ENCODE measurements at places on chromosomes 5 and 9.
A peak's percentile ranks its signal among the peaks of the same experiment; 100 is the strongest.

GRCh38 chr9:3191715-3192114, 334.1 kb downstream of the RFX3 start:
- no peak for DNase-seq

DNA sequence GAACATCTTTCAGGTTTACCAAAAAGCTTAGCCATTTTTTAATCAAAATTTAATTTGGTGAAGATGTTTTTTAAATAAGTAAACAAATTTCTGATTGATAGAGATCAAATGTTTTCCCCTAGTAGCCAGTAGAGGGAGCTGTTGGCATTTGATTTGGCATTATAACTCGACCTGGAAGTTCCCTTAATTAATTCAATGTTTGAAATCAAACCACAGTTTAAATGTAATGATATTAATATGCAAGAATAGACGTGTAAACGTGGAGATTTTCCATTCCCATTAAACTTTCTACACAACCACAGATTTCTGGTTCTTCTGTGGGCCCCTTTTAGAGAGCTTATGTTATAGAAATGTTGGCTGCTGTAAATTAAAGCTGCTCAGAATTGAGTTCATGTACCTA, 148.1 kb upstream of the MPDZ start:
- no peak for DNase-seq

- DNase-seq, result no peak
Observed at GRCh38 chr5:85604378-85604777, 1013.4 kb upstream of the COX7C start.

- DNase-seq, result no peak
Observed at GRCh38 chr5:64315778-64316177, 150.1 kb downstream of the RNF180 start.

GRCh38 chr5:101159006-101159405, 255.9 kb upstream of the ST8SIA4 start:
- no peak for DNase-seq

- DNase-seq, result no peak
Observed at GRCh38 chr9:81874931-81875330, 53.3 kb upstream of the SPATA31D4 start.

DNA sequence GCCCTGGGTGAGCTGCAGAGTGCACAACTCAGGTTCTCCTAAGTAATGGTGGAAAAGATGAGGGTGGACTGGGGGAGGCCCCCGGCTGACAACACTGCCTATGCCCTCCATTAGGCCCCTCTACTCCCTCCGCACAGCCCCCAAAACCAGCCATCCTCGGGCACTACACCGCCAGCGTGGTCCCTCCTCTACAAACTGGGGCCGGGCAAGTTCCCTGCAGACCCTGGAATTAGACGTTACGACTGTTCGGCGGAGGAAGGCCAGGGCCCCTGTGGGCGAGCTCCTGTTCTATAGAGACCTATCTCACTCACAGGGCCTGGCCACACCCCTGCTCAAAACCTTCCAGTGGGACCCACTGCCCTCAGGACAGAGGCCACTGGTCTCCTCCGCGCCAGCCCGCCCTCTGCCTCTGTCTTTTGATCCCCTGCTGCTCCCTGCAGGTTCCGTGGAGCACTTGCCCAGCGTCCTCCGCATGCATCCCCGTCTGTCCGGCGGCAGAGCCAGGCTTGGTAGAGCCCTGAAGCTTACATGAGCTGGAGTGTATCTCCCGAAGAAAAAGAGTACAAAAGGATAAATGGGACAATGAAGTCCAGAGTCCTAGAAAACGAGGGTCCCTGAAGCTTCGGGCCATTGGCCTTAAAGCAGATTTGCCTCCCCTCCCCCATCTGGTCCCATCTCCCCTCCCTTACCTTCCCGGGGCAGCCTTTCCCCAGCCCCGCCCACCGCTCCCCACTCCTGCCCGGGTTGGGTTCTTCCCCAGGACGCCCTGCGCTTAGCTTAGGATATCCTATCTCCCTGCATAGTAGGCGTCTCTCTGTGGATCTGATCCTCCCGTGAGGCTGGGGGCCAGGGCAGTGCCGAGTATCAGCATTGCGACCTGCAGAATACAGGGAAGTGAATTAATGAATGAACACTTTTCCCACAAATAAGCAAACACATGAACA, 71.3 kb downstream of the HRH2 start:
- DNase-seq, result no peak

DNA sequence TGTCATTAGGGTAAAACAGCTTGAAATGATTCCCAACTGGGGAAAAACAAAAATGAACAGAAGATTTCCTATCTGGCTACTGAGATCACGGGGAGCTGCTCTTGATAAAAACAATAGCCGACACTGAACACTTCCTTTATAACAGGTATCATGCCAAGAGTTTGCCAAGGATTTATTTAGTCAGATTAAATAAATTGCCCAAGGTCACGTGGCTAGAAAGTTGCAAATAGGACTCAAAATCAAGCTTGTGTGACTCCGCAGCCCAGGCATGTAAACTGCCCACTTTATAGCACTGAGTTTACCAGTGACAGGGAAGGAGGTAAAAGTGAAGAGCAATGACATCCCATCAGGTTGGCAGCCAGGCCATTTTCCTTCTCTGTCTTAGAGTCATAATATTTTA, 120.7 kb upstream of the ZNF618 start:
- no peak for DNase-seq

DNA sequence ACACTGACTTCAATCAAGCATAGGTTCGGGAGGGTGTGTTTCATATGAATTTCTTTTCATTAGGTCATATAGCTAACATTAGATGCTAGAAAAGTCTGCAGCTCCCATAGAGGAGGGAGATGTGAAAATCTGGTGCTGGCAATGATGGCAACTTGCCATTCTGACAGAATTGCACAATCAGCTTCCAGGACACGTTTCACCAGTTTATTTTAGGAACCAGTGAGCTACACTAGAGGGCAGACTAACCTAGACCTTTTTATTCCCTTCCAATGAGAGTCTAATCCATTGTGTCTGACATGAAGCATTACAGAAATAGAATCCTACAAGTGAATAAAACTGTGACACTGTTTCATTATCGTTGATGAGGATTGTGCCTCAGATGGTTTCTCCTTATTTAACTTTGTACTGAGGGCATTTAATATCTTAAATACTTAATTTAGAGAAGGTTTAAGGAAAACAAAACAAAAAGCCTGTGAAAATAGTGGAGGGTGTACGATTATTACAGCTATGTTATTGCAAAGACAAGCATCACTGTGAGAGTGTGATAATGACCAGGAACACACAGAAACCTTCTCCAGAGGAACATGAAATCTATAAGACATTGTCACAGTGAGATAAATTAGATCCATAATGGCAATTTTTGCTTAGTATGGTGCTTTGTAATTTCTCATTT, 363.3 kb upstream of the RPS23 start:
- DNase-seq, result no peak

DNA sequence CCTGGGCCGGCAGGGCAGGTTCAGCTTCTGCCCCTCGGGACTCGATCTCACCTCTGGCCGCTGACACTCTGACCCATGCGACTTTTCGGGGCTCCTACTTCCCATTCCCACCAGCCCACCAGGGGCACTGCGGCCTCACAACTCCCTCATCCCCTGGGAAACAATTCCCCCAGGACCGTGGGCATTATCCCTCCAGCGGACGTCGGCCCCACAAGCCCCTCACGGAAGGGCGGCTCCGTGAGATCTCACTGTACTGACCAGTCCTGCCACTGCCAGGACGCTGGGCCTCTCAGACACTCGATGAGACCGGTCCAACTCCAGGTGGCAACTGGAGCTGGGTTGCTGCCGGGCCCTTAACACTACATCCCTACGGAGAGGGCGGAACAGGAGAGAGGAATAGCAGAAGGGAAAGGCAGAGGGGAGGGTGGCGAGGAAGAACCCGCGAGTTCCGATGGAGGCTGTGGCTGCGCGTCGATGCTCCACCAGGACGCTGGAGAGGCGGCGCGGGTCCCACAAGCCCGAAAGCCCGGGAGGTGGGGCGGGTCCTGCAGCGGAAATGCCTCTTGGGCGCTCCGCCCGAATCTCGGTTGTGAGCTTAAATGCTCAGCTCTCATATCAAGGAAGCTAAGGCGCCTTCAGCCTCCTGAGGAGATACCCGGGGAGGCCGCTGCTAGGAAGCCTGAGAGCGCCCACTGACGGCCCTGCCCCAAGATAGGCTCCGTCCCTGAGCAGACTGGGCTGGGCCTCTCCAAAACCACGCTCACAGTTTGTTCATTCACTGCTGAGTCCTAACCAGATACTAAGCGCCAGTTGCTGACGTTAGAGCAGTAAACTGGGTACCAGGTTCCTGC, 36.3 kb downstream of the VCP start:
- no peak for DNase-seq

DNA sequence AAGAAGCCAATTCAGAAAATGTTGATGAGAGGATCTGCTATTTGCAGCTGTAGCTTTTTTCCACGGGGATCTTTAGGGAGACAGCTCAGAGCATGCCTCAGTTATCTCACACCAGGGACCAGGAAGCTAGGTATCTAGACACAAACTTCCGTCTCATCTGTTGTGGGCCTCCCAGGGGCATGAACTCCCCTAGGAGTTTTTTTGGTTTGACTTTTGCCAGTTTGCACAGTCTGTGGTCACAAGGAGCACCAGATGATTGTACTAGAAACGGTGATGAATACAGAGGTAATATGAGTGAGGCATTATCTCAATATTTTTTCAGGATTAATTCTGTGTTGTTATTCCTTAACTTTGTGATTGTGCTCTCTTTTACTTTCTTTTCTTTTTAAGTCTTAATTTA, 533.2 kb upstream of the SEMA6A start:
- no peak for DNase-seq

DNA sequence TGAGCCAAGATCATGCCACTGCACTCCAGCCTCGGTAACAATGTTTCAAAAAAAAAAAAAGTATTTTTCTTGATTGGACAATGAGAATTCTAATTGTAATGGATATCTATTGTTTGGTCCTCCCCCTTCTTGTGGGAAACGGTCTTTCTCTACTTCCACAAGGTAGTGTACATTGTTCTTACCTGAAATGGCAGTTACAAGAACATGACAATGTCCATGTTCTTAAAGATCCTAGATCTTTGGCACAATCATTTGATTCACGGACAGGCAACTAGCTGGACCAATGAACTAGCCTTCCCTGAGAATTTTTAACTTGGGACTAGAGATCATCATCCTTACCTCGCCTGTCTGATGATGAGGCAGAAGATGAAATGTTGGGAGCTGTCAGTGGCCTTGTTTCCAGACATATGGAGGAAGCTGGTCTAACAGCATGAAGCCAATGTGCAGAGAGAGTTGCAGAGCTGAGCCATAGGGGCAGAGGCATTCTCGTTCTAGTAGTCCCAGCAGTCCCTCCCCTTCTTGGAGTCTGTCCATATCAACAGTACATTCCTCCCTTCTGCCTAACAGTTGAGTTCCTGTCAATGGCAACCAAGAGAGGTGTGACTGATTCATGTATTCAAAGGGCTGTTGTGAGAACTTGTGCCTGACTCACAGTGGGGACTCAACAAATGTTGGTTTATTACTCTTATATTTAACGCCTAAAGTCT, 2.1 kb upstream of the MARCHF6 start:
- no peak for DNase-seq

- DNase-seq, result peak; percentile 46
Observed at GRCh38 chr9:120931231-120932085, 4.9 kb upstream of the TRAF1 start.

GRCh38 chr5:36521838-36522745, 84.3 kb upstream of the SLC1A3 start:
- DNase-seq, result no peak

DNA sequence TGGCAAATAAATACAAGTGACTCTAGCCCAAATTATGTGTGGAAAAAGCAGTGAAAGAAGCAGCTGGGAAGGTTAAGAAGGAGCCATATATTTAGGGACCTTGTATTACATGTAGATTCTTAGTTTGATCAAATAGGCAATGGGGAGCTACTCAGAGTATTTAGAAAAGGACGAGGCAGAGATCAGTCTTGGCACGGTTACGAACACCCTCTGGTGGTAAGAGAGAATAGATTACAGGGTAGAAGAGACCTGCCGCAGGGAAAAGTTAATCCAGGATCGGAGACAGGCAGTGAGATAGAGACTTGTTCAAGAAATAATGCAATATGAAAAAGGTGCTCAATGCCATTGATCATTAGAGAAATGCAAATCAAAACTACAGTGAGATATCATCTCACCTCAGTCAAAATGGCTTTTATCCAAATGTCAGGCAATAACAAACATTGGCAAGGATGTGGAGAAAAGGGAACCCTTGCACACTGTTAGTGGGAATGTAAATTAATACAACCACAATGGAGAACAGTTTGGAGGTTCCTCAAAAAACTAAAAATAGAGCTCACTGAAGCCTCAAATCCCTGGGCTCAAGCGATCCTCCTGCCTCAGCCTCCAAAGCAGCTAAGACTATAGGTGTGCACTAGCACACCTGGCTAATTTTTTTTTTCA, 12.0 kb downstream of the INIP start:
- no peak for DNase-seq

- no peak for DNase-seq
Observed at GRCh38 chr5:96626956-96627355, 35.2 kb upstream of the CAST start.

DNA sequence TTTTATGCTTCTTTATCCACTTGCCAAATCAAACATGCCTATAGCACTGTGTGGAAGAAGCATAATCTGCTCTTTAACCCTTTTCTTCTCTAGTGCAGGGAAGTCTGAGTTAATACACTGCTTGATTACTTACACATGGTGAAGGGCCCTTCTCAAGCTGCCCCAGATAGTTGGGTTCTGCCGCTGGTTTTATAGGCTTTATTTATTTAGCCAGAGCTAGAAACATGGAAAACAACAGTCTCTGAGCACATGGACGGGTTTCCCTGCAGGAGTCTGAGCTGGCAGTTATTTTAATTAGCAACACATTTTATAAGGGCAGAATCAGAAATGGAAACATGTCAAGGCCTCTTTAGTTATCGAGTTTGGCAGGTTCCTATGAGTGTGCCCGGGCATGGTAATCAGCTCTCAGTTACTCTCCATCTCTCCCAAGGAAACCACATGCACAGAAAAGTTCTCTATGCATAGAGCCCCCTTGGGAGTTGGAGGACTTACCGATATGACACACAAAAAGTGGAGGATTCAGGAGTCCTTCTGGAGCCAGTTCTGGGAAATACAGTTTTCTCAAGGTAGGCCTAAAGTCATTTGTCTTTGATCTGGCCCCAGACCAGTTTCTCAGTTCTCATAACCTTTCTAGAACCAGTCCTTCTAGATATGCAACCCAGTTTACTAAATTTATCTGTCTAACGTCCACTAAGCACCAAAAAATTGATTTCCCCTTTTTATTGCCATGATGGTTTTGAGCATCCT, 564.8 kb downstream of the ACTL7B start:
- no peak for DNase-seq

DNA sequence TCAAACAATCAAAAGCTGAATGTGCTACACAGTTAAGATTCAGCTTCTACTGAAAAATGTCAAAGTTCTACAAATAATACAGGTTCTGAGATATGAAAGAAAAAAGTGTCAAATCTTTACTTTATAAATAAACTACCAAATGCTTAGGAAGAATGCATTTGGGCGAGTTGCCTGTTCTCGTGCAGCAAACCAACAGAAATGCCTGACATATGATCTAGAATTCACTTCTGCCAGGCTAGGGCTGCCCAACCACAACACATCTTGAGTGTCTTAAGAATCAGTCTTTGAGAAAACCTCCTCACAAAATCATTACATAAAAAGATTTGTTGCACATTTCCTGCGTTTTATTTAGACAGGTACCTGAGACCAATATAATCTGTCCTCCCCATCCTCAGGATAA, 42.2 kb downstream of the ANKH start:
- no peak for DNase-seq

Data from effector memory CD4-positive, alpha-beta T cell (primary cell).